C1 segment of cervical spinal cord (tissue), 14 donors: ENCODE measurements at places on chromosomes 4 and X.

DNA sequence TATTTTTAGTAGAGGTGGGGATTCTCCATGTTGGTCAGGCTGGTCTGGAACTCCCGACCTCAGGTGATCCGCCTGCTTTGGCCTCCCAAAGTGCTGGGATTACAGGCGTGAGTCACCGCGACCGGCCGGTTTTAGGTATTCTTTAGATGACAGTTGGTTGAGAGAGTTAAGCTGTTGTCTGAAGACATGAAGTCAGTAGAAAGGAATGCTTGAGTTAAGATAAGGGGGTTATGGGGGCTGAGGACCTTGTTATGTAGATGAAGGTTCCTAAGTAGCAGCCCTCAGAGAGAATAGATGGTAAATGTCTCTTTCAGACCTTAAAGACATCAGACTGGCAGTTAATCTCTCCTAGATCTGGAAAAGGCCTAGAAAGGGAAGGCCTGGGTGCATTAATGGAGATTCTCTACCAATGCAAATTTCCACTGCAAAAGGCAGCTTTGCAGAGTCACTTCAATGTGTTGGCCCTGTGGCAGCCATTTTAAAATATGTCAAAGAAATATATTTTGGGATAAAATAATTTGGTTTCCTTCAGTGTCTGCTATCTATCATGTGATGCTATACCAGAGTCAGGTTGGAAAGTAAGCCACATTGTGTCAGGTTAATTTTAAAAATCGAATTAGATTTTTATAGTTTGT lies 6.4 kb upstream of the ZNF674 start:
- no peak for DNase-seq

GRCh38 chr4:3136454-3136853 lies 62.0 kb downstream of the HTT start:
- DNase-seq = no peak

- DNase-seq = no peak
Measured at GRCh38 chr4:5823542-5824211, 69.2 kb downstream of the CRMP1 start.

- DNase-seq = no peak
Measured at GRCh38 chrX:119230850-119231249, 5.2 kb upstream of the PGRMC1 start.

DNA sequence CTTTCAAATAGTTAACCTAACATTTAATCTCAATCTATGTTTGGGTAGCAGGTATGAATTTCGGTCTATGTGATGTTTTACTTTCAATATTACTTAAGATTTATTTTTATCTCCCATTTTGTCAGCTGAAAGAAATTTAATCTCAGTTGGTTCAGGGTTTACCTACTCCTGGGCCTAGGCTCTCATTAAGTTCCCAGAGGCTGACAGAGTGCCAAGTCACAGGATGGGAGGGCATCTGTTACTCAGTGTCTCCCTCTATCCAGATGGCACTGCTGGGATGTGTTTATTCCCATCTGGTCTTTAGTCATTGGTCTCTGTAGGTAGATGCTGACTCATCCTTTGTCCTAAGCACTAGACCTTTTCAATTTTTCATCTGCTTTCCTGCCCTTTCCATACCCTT lies 129.4 kb upstream of the ARSJ start:
- peak; percentile 96 for DNase-seq

GRCh38 chr4:100360211-100360610 lies 157.6 kb downstream of the EMCN start:
- DNase-seq = no peak

DNA sequence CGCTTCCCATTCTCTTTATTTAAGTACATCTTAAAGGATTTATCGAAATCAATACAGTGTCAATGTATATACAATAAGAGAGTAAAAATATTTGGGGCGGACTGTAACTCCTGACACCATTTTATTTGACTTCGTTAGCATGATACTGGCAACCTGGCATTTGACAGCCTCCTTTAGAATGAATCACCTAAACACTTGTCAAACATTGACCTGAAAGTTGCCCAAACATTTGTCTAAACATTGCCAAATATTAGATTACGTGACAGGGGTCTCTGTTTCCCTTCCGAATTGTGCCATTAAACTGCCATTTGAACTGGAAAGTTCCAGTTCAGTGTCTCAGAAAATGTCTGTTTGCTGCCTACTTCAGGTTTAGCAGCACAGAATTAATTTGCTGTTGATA lies 20.8 kb upstream of the FAM9A start:
- DNase-seq = no peak

- no peak for DNase-seq
Measured at GRCh38 chr4:53778155-53778554, 186.9 kb upstream of the LNX1 start.

DNA sequence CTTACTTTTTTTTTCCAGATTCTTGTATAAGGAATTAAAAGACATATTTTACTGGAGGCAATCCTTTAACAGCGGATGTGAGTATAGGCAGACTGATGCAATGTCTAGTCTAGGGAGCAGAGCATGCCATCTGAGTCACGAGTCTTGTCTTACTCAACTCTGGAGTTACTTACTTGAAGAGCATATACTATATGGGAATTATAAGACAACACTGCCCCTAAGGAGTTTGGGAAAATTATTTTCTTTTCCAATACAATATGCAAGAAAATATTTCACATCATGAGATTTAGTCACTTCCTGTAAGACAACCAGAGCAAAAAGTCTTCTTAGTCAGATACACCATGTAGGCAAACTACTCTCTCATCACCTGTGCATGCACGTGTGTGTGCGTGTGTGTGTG lies 537.3 kb upstream of the FTHL17 start:
- no peak for DNase-seq

- DNase-seq = no peak
Measured at GRCh38 chr4:38523054-38523453, 140.9 kb upstream of the KLF3 start.

GRCh38 chrX:39985551-39985950 lies 112.2 kb downstream of the BCOR start:
- no peak for DNase-seq

GRCh38 chr4:6380746-6381410 lies 91.5 kb downstream of the PPP2R2C start:
- DNase-seq = no peak

GRCh38 chr4:106315476-106315967 lies 487 bp downstream of the TBCK start:
- no peak for DNase-seq

GRCh38 chr4:57494821-57495220 lies 384.6 kb upstream of the IGFBP7 start:
- DNase-seq = no peak

DNA sequence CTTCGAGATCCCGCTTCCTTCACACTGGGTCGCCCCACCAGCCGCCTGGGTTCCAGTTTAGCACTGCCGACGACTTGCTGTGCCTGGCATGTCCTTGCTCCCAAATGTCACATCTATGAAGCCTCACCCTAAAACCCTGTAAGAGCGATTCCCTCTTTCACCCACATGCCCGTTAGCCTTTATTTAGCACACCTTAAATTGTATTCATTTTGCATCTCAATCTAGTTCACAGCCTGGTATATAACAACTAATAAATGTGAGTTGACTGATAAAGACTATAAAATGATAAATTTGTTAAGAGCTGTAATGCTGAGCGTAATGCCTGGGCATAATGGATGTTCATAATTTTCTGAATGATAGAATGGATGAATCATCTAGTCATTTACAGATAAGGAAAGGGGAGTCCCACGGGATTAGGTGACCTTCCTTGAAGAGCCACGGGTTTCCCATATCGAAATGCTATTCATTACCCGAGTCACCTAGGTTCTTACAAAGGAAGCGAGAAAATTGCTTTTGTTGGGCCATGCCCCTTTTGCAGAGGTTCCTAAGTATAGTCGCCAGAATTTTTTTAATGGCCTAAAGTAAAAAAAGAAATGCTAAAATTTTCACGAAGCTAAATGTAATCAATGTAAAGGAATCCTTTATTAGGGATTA lies 1.1 kb upstream of the AP1S2 start:
- DNase-seq = no peak

DNA sequence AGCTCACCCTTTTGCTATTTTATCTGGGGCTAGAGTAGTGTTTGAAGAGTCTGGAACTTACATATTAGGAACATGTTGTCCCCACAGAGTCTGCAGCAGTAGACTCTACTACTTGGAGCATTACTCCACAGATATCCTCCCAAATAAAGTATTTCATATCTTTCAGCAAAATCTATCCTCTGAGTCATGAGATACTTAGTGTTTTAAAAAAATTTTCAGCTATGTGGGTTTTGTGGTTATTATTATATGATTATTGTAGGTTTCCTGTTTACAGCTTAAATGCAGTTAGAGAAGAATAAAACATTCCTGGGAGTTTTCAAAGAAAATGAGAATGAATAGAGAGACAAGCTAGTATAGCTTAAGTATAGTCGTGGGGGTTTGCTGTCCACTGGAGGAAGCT lies 30.9 kb downstream of the PAGE2 start:
- DNase-seq = no peak

- DNase-seq = no peak
Measured at GRCh38 chr4:87406462-87406861, 15.5 kb upstream of the HSD17B11 start.

DNA sequence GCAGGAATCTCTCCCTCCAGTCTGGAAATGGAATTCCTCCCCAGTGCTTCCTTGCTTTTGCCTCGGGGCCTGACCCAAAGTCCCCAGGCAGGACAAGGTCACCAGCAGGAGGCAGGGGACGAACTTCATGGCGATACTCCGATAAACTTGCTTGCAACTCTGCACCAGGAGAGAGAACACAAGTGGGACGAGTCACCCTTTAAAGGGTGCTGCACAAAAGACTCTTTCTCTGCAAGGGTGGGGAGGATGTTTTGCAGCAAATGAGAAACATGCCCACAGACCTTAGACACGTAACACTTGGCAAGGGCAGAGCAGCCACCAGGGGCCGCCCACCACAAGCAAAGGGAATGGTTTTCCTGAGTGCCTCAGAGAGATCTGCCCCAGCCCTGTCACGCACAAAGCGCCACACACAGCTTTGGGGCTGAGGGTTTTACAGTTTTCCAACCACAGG lies at the start of gene FGFBP2:
Gene FGFBP2, minus strand, starts transcription at position 175 of the 451 bp plus-strand sequence. Its CDS starts 46 bp downstream, at position 129.
- DNase-seq = no peak

DNA sequence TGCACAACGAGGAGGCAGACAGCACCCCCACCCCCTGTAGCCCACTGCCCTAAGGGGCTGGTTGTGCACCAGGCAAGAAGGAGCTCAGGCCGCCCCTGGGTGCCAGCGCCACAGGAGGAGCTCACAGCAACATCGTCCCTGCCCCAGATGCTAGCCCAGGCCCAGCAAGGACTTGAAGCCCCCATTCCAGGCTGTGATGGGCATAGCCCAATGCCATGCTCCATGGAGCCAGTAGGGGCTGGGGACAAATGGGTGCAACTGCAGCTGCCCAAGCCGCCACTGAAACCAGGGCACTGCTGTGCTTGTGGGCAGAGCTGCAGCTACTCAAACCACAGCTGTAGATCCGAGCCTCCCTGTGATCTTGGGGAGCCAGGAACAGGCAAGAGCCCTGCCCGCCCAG lies 241.3 kb upstream of the GIMD1 start:
- no peak for DNase-seq

DNA sequence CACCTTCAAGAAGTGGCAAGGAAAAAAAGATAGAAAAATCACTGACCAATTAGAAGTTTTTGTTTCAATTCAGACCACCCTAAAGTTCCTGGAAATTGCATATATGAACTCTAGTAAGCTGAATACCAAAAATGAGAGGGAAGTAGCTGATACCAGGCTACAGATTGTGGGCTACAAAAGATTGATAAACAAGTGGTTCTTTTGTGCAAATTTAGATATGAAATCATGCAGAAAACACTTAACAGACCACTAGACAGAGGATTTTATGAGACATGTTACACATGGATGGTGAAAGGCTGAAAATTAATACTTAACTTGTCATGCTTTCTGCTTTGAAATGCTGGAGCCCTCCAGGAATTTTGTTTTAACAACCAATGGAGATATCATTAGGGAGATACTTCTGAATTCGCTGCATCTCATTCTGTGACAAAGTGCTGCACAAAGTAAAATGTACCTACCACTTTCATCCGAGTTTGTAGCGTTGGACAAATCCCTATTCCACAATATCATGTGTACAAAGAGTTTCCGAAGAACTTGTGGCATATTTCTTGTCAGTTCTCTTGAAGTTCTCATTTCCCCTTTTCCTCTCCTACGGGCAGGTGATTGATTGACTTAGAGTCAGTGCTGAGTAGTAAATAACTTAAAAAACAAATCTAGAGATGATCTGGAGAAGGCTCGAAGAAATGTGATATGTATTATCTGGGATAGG lies 235.0 kb downstream of the PALLD start:
- no peak for DNase-seq

GRCh38 chr4:140028101-140028500 lies 125.9 kb downstream of the MAML3 start:
- DNase-seq = no peak

GRCh38 chr4:11732155-11732554 lies 303.5 kb upstream of the HS3ST1 start:
- DNase-seq = no peak

DNA sequence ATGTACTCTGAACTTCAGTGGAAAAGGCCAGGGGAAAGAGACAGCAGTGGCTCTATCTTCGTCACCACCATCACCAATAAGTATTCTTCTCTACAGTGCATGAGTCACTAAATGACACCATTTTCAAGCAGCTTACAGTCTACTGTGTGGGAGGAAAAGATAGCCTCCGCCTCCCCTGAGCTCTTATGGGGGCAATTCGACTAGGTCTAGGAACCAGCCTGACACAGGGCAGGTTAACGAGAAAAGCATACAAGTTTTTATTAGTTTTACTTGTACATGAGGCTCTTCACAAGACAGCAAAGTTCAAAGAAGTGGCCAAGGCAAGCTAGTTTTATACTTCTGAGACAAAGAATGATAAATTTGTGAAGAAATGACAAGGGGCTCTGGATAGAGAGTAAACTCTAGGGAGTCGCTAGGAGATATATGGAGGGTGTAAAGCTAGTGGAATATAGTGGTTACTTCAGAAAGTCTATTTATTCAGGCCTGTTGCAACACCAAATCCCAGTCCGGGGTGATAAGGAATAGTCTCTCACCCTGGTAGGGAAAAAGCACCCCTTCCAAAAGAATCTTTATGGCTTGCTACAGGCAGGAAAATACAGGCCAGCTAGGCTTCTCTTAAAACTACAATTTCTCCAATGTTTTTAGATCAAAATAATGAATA lies 49.7 kb downstream of the SCD5 start:
- DNase-seq = peak; percentile 15

DNA sequence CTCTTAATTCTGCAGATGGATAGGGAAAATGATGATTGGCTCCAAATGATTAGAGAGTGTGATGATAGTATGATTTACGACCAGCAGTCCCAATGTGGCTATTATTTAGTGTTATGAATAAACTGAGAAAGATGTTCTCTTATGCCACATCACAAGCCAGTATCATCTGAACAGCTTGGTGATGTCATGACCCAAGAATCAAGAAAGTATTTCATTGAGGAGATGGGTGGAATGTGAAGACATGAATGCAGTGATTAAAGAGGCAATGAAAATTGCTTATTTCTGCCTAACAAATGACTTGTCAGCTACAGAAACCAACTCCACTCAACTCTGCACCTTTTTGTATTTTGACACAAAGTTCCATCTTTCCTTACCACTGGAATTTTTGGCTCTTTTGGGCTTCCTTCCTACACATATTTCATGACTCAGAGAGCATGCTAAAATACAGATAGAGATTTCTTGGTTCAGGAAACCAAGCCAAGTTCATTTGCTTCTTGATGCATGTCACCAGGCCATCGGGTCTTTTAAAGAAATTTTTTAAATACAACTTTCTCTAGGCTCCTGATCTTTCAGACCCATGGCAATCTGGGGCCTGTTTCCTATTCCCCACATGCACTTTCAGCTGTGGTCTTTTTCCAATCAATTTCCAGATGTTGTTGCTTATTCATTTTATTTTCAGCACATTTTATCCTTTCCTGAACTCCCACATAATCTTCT lies 174.2 kb downstream of the HHIP start:
- no peak for DNase-seq
